Activated naive CD8-positive, alpha-beta T cell treated with anti-CD3 and anti-CD28 coated beads, Interleukin-2, amount 50 U/mL, for 16 hours (primary cell): ENCODE measurements at places on chromosomes 7 and 10.

DNA sequence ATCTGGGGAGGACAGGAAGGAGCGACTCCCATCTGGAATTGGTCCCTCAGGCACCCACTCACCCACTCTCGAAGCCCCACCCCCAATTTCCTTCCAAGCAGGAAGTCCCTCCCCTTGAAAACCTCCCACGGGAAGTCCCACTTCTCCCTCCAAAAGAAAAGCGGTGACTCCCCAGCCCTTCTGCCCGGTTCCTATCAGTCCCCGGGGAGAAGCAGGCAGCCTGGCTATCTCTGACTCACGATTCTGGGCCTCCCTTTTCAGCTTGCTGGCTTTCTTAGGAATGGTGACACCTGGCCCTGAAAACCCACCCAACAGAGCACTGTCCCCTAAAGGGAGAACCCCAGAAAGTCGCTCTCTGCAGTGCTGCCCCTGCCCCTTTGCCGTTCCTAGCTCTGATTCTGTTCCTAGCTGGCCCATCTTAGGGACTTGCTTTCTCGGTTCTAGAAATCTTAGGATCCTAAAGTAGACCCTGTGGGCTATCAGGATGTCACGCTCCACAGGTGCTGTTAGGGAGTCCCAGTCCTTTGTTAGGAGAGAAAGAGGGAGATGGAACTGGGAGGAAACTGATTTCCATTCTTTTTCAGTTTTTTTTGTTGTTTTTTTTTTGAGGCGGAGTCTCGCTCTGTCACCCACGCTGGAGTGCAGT, 6.0 kb downstream of the TSC22D4 start:
- no peak for DNase-seq

DNA sequence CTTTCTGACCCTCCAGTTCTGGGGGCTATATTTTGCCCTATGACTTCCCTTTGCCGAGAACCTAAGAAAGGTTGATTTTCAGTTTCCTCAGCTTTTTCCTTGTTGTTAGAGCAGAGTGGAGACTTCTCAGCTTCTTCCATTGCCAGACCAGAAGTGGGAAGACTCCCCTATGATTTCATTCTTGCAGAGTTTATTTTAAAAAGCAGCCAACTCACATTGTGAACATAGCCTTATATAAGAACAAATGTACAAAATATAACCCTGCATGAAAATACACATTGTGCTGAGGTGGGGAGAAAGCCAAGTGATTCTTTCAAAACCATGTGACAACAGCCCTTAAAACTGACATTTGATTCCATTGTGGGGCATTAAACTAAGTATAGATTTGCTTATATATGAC, 33.8 kb upstream of the FZD8 start:
- DNase-seq, result no peak

DNA sequence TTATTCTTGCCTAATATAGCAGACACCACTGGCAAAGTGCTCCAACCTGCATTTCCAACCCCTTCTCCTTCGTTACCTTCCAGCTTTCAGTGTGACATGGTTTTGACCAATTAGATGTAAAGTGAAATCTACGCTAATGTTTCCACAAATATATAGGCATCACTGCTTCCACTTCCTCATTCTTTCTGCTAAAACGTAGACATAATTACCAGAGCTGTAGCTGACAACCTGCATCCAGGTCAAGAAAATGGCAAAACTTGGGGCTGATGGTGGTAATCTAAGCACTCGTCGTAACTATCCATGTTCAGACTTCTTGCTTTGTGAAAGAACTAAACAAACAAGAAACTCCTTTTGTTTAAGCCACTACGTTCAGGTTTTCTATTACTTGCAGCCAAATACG, 41.8 kb upstream of the COL1A2 start:
- no peak for DNase-seq

- no peak for DNase-seq
These were observed 42.3 kb upstream of the SP8 start for GRCh38 chr7:20828947-20829346.

DNA sequence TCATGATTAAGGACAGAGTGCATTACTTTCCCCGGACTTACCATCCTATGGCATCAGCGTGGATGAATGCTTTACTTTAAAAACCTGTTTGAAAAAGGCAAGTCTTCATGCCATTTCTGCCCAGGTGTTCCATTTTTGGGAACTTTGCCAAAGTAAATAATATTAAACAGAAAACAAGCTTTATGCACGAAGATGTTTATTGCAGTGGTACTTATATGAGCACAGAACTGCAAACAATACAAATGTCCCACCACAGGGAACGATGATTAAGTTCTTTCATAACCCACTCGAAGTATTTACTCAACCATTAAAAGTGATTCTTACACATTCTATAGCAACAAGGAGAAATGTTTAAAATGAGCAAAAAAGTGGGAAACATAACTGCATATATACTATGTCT, 109.7 kb upstream of the GDF10 start:
- no peak for DNase-seq

DNA sequence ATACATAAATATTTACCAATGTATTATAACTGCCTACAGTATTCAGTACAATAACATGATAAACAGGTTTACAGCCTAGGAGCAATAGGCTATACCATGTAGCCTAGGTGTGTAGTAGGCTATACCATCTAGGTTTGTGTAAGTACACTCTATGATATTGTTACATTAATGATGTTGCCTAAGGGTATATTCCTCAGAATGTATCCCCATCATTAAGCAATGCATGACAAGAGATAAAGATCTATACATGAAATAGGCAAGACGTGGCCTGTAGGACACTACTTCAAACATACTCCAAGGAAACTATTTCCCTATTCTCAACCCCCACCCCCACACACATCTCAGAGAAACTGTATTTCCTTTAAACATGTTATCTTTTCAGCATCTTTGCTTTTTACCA, 15.3 kb upstream of the ADAM22 start:
- no peak for DNase-seq

- no peak for DNase-seq
These were observed 125.1 kb downstream of the ADAM12 start for GRCh38 chr10:126263006-126263676.
